ENCODE measurements at places on chromosomes 1 and 21.

- DNase-seq = no peak
These were observed 21.4 kb upstream of the TGFB2 start for GRCh38 chr1:218323568-218324225.

DNA sequence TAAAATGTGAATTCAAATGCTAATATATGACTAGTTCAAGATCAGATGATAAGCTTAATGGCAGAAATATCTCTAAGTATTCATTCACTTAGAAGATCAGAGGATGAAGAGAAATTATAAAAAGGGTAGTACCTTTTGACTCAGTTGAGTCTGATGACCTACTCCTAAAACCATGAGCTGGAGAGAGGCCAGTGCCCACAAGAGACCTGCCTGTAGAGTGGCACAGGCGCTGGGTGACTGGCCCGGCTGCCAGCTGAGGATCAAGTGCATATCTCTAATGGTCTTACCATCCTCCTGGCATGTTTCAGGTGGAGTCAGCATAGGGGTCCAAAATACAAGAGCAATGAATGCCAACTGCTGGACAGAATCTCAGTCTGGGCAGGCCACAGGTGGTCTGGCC is 14.1 kb downstream of the DDAH1 start:
- no peak for DNase-seq

DNA sequence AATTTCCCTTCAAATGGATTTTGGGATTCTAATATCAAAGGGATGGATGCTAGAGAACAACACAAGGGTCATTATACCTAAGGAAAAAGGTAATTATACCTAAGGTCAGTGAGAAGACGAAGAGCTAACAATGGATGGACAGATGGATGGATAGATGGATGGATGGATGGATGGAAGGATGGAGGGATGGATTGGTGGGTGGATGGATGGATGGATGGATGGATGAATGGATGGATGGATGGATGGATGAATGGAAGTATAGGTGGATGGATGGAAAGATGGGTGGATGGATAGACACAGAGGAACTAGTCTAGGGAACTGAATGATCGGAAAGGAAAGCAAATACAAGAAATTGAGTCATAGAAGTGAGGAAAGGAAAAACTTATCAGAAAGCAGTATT is 34.0 kb downstream of the SLC35F3 start:
- DNase-seq = no peak

DNA sequence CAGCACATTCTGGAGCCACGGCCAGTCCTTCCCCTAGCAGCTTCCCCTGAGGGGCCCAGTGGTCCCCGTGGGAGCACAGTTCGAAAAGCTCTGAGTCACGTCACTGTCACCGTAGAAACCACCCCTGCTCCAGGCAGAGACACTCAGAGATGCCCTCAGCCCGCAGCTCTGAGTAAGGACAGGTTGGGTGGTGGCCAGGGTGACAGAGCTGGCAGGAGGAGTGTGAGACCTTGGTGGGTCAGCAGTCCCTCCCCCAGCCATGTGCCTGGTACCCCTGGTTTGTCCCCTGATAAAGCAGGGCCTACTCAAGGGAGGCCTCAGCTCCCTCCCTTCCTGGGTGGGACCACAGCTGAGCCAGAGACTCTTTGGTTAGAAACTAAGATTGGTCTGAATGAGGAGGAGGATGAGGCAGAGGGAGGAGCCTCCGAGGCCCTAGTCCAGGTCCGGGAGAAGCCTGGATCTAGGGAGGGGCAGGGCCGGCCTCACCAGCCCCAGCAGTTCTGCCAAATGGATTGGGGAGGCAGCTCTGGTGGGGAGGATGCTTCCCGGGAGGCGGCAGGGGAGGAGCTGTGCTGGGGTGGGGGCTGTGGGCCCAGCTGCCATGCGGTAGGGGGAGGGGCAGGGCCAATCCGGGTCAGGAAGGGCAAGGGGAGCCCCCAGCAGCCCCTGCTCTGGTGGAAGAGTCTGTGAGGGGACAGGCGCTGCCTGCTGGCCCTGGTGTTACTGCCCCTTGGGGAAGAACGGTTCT is 55.2 kb downstream of the SLC9A1 start:
- DNase-seq = peak; percentile 47

DNA sequence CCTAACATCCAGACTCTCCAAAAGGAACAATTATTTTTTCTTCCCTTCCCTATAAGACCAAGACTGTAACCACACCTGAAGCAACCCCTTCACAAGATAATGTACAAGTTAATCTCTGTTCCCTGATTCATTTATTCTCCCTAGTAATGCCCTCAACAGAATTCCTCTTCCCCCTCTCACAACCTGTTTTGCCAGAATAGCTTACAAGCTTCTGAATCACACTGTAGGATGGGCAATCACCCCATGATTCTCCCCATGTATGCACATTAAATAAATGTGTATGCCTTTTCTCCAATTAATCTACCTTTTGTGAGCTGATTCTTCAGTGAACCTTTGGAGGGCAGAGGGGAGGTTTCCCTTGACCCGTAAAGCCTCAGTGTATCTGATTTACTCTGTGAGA is 20.9 kb upstream of the RNF11 start:
- no peak for DNase-seq

DNA sequence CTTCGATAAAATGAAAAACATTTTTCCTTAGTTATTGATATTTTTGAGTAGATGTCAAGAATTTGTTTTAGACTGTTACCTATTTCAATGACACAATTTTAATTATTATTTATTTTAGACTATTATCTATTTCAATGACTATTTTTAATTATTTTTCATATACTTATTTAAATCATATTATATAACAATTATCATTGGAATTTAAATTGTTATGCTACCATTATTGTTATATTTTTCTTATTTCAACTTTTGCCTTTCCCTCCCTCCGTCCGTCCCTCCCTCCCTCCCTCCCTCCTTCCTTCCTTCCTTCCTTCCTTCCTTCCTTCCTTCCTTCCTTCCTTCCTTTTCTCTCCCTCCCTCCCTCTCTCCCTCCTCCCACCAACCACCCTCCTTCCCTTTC is 229.3 kb downstream of the GRIK1 start:
- no peak for DNase-seq

GRCh38 chr1:216420746-216421145 is 2.5 kb downstream of the USH2A start:
- no peak for DNase-seq
